ENCODE measurements at places on chromosomes 2 and 18.

GRCh38 chr2:138475277-138475776, 26.2 kb upstream of the SPOPL start:
- DNase-seq, result no peak

DNA sequence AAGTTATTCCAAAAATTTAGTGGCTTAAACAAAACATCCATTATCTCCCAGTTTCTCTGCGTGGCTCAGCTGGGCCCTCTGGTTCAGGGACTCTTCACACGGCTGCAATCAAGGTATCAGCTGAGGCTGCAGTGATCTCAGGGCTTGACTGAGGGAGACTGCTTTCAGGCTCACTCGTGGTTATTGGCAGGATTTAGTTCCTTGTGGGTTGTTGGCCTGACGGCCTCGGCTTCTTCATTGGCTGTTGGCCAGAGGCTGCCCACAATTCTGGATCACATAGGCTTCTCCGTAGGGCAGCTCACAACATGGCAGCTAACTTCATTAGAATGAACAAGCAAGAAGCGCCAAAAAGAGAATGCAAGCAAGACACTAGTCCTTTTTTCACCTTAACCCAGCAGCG, 90.1 kb downstream of the ABI2 start:
- no peak for DNase-seq

DNA sequence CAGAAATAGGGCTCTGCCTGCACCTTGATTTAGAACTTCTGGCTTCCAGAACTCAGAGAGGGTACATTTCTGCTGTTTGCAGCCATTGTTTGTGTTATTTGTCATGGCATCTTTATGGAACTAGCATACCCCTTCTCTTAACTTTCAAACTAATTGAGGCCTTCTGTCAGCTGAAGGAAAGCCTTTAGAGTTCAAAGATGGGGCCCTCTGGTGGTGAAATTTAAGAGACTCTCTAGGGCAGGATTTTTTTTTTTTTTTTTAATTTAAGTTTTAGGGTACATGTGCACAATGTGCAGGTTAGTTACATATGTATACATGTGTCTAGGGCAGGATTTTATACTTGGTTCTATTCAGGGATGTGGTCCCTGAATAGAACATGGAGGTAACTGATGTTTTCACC, 260.6 kb upstream of the LINC00305 start:
- DNase-seq, result no peak

DNA sequence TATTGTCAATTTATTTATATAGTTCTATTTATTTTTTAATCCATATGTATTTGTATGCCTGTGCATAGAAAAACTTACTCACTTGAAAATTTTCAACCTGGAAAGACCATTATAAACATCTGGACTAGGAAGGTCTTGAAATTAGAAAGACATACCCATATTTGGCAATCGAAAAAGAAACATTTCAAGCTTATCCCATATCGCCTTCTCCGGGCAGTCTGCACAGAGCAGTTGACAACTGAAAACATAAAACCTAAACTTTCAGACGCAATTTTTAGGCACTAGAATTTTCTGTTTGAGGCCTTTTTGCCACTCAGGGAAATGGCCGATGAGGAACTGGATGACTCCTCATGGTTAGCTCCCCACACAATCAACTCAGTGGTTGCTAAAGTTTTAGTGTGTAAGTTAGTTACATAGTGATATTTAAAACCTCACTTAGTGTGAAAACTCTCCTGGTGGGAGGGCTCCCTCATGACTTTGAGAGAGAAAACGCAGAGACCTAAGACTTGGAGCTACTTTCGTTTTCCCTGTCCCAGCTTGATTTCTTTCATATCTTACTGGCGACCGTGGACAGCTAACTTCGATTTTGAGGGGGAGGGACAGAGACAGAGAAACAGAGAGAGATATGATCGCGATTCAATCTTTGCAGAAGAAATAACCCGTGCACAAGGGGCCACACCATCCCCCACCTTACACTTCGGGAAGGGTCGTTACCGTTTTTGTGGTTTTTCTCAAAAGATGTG, 3.2 kb upstream of the HOXD12 start:
- DNase-seq, result no peak

DNA sequence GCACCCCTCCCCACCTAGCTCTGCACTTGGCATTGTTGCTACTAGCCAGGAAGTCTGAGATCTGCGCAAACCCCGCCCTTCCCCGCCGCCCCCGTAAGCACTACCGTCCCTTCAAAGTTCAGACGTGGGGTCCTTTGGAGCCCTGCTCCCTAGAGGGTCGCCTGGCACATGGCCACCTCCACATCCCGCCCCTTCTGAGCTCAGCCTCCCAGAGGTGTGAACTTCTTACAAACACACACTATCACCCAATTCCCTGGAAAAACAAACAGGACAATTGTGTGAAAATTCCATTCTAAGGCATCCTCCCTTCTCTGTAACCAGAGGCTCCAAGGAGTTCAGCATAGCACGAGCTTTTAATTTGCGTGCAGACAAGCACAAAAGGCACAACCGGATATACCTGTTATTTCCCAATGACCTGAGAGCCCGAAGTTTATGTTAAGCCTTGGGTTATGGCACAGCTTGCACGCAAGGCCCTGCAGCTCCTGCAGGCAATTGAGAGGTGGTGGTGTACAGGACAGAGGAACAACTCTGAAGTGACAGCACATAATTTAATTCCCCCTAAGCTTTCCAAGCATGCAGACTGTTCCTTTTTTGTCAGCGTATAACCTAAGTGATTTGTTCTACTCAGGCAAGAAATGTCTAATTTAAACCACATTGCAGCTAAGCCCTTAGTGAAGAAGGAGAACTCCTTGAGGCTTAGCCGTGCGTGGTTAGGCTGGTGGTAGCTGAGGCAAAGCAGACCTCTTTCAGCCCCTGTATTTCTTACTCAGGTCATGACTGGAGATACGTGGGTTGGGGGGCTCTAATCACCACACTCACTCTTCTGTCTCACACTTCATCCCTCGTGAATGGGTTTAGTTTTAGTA, 20.3 kb upstream of the CYP1B1 start:
- peak; percentile 79 for DNase-seq

DNA sequence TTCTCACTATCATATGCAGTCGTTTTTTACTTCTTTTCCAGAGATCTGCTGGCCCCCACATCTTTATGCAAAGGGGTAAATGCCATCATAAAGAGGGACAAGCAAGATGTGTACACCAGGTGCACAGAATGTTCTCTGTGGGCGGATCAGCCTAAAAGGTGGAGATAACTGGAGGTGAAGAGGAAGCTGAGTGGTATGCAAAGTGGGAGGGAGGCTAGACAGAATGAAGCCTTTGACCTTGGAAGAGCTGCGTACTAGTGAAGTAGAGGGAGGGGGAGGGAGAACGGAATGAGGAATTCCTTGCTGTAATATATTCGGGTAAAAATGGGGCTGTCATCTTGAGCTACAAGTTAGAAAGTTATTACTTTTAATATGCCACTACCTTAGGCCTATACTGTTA, 287.5 kb upstream of the VRK2 start:
- DNase-seq, result no peak

DNA sequence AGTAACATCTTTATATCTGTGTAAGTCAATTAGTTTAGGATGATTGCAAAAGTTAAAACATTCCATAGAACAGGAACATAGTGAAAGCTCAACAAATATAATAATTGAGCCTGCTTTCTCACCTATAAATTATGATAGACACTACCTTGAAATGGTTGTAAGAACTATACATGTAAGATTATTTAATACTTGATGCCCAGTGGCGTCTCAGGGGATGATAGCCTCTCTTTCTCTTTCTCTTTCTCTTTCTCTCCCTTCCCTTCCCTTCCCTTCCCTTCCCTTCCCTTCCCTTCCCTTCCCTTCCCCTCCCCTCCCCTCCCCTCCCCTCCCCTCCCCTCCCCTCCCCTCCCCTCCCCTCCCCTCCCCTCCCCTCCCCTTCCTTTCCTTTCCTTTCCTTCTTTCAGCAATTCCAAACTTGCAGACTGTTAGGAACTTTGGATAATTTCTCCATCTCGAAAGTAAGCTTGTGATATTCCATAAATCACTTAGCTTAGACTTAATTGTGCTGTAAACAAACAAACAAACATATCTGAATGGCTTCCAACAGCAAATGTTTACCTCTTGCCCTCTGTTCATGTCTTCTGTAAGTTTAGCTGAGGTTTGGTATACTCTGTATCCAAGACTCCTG, 1102.7 kb downstream of the TSN start:
- no peak for DNase-seq

DNA sequence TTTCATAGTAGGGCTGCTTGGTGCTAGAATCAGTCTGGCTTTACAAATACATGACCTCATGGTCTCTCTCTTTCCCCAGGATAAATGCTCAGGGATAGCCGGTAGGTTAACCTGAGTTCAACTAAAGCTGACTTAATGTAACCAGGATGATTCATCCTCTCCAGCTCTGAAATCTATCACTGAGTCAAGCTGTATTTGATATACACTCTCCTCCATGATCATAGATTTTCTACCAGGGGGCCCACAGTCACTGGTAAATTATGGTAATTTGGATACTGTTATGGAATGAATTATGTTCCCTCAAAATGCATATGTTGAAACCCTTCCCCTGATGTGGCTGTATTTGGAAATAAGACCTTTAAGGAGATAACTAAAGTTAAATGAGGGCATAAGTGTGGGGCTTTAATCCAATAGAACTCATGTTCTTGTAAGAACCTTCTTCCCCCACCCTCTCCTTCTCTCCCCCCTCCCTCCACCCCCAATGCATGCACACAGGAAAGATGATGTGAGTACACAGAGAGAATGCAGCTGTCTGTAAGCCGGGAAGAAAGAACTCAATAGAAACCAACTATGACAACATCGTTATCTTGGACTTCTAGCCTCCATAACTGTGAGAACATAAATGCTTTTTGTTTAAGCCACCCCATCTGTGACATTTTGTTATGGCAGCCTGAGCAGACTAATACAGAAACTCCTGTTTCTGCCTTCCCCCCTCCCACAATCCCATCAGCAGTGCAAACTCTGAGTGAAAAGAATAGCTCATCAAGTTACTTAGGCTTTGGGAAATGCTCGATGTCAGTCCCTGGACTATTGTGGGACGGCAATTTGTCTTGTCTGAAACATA, 134.9 kb upstream of the KYNU start:
- DNase-seq, result no peak

GRCh38 chr2:106138543-106139237, 55.4 kb downstream of the UXS1 start:
- DNase-seq, result no peak

- no peak for DNase-seq
Observed at GRCh38 chr18:34357944-34358580, 133.3 kb upstream of the NOL4 start.

GRCh38 chr18:49648811-49649210, 87.0 kb downstream of the LIPG start:
- DNase-seq, result no peak

- DNase-seq, result no peak
Observed at GRCh38 chr2:226122041-226122440, 677.6 kb downstream of the IRS1 start.

- DNase-seq, result peak; percentile 3
Observed at GRCh38 chr2:136932700-136933099, 167.4 kb downstream of the THSD7B start.

DNA sequence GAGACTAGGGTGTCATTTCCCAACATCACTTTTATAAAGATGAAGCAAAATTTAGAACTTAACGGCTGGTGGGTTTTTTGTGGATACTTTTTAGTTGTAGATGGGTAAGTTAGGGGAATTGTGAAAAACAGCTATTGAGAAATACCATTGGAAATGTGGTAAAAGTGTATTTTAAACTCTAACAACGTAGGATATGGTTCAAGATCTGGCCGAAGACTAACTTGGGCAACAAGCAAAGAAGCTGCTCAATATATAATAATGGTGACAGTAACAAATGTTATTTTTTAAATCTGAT, 1.6 kb downstream of the DNAH7 start:
- DNase-seq, result no peak

- no peak for DNase-seq
Observed at GRCh38 chr2:200787351-200788120, 24.2 kb upstream of the BZW1 start.

GRCh38 chr2:120616261-120616660, 119.4 kb upstream of the GLI2 start:
- no peak for DNase-seq

DNA sequence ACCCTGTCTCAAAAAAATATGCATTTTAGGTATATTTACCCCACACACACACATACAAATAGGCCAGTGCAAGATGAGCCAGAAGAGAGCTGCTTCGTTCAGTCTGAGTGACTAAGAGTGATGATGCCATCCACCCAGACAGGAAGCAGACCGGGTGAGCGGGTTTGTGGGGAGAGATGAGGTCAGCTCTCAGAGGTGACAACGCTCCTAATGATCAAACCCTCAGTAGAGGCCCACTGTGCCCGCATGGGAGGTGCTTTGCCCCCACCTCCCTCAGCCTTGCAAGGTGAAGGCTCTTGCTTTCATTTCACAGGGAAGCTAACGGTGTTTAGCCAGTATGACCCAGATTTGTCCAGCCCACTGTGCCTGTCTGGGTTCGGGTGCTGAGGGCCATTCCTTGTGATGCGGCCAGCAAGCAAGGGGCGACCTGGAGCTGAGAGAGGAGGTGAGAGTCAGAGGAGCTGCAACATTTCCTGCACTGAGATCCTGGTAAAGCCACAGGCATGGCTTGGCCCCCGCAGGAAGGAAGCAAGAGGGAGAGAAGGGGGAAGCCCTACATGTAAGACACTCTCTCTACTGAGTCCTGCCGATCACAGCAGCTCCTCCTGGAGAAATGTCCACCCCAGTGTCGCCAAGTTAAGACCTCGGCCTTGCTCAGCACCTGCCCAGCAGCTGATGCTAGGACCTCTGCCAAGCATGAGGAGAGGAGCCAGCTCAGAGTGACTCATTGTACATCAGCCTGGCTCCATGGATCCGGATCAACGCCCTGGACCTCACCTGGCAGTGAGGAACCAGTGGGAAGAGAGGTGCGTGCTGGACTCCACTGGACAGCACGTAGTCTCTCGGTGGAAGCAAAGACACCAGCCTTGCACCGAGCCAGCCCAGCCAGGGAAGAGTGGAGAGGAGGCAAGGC, 37.0 kb downstream of the NIFK start:
- DNase-seq, result no peak

DNA sequence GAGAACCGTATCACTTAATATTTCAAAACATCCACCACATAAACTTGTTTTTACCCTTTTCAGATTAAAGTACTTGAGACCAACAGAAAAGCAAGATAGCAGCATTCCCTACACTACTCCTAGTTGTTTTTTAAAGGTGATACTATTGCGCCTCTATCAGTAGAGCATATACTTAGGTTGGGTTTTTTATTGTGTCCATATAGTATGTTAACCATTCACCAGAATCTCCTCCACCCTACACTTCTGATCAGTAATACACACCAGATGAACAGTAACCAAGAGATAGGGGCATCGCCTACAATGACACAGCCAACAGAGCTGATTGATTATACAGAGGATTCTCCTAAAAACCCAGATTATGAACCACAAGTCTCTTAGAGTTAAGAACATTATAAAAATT, 70.1 kb upstream of the ZNF385B start:
- no peak for DNase-seq

DNA sequence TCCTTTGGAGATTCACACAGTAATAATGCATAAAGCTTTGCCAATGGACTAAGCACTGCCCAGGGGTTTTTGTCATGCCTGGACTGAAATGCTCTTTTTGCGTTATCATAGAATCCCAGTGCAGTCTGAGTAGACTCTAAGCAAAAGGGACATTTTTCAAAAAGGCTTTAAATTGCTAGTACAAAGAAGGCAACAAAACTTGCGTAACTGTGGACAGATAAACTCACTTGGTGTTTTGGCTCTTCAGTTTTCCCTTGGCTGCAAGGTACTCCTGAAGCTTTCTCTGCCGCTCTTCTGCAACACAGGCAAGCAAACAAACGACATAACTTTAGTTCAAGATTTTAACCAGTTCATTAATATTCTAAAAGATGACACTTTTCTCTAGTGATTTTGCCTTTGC, 2.1 kb downstream of the CKAP2L start:
- no peak for DNase-seq
